ENCODE measurements at places on chromosomes 7 and 10.

- DNase-seq = no peak
Measured at GRCh38 chr7:55271661-55272060, 93.5 kb upstream of the LANCL2 start.

GRCh38 chr7:134932707-134933370, 53.5 kb upstream of the AGBL3 start:
- no peak for DNase-seq

DNA sequence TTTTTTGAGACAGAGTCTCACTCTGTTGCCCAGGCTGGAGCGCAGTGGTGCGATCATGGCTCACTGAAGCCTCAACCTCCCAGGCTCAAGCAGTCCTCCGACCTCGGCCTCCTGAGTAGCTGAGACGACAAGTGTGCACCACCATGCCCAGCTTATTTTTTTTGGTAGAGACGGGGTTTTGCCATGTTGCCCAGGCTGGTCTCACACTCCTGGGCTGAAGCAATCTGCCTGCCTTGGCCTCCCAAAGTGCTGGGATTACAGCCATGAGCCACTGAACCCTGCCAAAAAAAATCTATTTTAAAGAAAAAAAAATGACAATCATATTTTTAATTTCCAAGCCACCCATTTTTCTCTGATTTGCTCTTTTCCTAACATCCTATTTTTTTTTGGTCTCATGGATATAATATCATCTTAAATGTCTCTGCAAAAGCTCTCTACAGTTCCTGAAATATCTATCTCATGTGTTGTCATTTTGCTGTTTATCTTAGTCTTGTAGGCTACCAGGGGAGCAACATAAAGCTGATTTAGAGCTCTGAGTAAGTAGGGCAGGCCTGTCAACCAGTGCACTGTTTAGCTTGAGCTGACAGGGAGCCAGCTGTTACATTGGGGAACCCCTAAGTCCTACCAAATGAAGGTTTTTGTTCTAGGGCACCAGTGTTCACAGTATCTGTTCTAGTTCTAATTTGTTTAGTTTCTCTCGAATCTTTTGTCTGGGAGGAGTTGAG, 29.9 kb upstream of the HBP1 start:
- no peak for DNase-seq

GRCh38 chr7:66036382-66036781, 39.2 kb upstream of the ASL start:
- DNase-seq = no peak

DNA sequence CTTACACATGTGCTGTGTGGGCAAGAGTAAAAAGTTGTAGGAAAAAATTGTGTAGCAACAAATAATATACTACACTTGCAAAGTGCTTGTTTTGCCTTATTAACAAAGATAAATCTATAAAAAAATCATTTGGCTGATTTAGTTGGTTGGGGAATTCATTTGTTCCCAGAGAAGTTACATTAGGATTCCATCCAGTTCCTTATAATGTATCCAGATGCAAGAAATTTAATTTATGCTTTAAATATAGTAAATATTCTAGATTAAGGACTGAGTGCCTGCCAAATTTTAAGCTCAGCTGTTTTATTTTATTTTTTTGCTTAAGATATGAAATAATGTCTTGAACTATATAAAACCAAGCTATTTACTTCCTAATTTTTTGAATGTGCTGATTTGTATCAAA, 1169.9 kb downstream of the NXPH1 start:
- no peak for DNase-seq

GRCh38 chr7:124536156-124536762, 229.3 kb downstream of the GPR37 start:
- no peak for DNase-seq

All from T-cell (primary cell).